ENCODE measurements at places on chromosomes 2 and 18.

- DNase-seq: no peak
Measured at GRCh38 chr2:43013821-43014345, 212.5 kb downstream of the ZFP36L2 start.

DNA sequence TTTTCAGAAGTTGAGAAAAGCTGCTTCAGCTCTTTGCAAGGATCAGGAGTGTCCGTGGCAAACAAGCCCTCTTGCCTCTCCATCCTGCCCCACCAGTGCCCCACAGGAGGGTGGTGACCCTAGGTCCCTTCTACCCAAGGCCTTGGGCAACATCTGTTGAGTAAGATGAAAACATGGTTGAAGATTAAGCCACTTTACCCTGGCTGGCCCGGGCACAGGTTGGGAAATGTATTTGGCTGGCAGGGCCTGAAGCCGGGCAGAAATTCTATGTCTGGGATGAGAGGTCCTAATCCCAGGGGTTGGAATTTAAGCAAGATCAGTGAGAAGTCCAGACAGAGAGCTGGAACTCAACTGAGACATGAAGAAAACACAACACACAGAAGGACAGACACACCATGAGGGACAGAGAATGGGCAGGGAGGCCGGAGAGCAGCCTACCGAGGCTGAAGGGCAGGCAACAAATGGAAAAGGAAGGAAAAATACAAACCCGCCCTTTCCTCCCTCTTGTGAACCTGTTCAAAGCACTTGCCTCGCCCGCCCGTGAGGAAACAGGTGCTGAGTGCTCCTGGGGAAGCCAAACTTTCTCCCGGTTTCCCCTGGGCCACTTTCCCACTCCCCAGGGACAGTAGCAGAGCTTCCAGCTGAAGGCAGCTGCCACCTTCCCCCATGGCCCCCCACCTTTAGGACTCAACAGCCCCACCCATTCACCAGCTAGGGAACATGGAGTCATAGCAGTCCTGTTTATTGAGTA lies 86.1 kb downstream of the TNS1 start:
- no peak for DNase-seq

- no peak for DNase-seq
Measured at GRCh38 chr18:58609536-58609993, 19.3 kb downstream of the ALPK2 start.

- no peak for DNase-seq
Measured at GRCh38 chr18:44765456-44765855, 84.8 kb downstream of the SETBP1 start.

GRCh38 chr2:39138837-39139211 lies 18.0 kb upstream of the SOS1 start:
- no peak for DNase-seq

GRCh38 chr2:198762441-198762840 lies 695.3 kb downstream of the SATB2 start:
- no peak for DNase-seq

DNA sequence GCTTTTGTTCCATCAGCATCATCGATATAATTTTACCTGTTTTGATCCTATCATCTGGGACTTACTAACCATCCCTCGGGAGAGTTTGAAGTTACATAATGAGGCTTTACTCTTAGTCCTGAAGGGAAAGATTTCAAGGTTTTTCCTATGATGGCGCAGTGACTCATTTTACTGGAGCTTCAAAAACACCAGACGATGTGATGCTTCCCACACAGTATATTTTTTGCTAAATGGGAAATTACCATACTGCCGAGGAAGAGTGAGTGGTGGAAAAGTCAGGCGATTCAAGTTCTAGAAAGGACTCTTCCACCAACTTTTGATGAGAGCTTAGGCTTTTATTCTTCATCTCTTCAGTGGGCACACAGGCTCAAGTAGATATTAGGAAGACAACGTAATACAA lies 44.6 kb upstream of the GCG start:
- DNase-seq: no peak

- no peak for DNase-seq
Measured at GRCh38 chr2:165888171-165888570, 65.4 kb downstream of the TTC21B start.

- DNase-seq: no peak
Measured at GRCh38 chr18:63162271-63163014, 157.1 kb downstream of the BCL2 start.

GRCh38 chr2:69151931-69152330 lies 139.0 kb downstream of the ANTXR1 start:
- no peak for DNase-seq

GRCh38 chr18:49020129-49020528 lies 69.4 kb upstream of the SMAD7 start:
- DNase-seq: no peak

GRCh38 chr2:233964581-233964980 lies 47.4 kb downstream of the TRPM8 start:
- DNase-seq: no peak

- DNase-seq: no peak
Measured at GRCh38 chr18:35624146-35624545, 42.6 kb downstream of the GALNT1 start.

DNA sequence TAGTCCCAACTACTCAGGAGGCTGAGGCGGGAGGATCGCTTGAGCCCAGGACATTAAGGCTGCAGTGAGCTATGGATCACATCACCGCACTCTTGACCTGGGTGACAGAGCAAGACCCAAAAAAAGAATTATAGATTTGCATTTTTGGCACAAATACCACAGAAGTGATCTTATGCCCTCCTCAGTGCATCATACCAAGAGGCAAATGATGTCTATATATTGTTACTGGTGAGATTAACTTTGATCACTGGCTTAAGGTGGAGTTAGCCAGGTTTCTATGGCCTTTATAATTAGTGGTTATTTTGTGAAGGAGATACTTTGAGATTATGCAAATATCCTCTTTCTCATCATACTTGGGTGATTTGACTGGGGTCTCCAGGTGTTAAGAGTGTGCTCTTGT lies 22.1 kb upstream of the CATIP start:
- DNase-seq: no peak

GRCh38 chr2:20099780-20100179 lies 48.4 kb upstream of the LAPTM4A start:
- DNase-seq: no peak

DNA sequence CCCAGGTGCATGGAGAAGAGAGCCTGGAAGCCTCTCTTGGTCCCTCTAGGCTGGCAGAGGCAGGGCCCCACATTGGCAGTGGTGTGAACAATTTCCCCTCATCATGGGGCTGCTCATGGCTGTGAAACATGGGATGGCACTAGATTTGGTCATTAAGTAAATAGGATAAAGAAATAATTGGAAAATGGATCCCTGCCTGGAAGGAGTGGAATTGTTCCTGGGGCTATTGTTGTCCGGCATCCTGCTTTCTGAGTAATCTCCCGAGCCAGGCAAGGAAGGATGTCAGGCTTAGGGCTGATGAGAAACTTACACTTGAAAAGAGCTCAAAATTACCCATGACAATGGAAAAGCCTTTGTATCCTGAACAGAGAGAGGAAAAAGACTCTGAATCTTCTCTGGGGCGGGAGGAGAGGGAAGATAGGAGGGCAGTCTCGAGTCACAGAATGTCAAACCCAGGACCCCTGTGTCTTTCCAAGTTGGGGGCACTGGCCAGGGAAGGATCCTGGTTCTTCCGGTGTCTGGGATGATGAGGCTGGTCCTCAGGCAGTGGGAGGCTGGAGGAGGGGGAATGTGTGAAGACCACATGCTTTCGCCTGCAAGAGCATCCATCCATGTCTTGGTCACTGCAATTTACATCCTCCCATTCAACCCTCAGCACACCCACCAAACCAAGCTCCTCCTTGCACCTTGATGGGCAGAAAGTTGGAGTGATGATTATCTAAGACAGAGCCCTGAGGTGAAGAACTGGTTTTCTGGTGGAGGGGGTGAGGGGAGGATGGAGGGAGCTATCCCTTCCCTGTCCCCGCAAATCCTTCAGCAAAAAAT lies 27.1 kb upstream of the STEAP3 start:
- no peak for DNase-seq

DNA sequence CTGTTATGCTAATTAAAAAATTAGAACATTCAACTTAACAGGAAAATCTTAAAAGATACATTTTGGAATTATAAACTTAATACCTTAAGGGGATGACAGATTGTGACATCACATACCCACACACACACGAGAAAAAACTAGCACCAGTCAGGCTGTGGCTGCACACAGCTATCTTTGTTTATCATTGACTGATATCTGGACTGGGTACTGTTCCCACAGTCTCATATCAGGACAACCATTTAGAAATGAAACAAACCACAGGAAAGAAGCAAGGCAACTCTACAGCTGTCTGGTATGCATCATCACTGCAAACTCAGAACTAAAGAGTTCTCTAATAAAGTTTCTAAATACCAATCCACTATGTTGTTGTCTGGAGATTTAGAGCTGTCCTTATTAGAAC lies 210.9 kb upstream of the SMAD7 start:
- DNase-seq: no peak

GRCh38 chr2:178859730-178860129 lies 52.5 kb upstream of the TTN start:
- DNase-seq: no peak

GRCh38 chr2:109256921-109257320 lies 127.9 kb downstream of the SH3RF3 start:
- DNase-seq: no peak

DNA sequence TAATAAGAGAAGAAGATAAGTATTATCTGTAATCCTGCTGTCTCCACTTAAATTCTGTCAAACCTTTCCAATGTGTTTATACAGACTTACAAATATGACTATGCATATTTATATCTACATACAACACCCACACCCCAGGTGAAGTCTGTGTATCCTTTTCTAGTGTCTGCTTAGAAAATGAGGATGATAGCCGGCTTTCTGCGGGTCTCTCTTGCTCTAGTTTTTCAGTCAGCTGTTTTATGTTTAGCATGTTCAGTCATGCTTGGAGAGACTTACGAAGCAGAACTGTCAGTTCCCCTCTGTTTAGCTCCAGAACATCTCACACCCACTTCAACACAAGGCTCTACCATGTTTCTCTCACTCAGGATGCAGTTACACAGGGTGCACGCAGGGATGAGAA lies 137.3 kb upstream of the NFATC1 start:
- DNase-seq: no peak

DNA sequence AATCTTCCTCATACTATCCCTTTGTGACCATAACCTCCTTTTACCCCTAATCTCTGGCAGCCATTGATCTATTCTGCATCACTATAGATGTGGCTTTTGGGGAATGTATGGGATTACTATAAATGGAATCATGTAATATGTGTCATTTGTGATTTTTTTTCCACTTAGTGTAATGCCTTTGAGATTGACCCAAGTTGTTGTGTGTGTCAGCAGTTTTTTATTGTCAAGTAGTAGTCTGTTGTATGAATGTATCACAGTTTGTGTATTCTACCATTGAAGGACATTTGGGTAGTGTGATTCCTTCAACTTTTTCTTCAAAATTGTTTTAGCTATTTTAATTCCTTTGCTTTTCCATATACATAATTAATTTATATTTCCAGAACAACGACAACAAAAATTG lies 18.6 kb downstream of the VRK2 start:
- DNase-seq: no peak

DNA sequence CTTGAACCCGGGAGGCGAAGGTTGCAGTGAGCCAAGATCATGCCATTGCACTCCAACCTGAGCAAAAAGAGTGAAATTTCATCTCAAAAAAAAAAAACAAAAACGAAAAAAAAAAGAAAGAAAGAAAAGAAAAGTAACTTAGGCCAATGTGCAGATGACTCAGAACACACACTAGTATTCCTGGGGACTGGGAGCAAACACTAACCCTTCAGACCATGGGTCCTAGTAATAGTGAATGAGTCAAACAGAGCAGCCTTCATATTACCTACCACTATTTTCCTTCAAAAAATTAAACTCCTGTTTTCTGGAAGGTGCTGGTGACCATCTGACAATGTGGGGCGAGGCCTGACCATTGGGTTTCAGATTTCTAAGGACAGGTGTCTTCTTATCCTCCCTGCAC lies 253.4 kb downstream of the PIEZO2 start:
- DNase-seq: no peak

DNA sequence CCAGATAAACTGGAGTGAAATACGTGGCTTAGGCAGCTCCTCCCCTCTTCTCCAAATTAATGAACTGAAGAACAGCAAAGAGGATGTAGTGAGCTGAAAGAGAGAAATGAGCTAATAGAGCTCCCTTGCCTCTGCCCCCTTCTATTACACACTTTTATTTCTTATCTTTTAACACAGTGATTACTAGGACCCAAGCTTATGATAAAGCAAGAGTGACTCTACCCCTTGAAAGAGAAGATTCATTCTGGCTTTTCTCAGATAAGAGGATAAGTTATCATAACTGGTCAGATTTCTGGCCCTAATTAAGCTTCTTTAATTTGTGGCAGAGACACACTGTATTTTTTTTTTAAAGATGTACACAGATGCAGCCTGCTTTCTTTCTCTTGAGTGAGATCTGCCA lies 102.2 kb downstream of the MSTN start:
- no peak for DNase-seq

- DNase-seq: no peak
Measured at GRCh38 chr2:88669482-88670214, 21.8 kb upstream of the RPIA start.

DNA sequence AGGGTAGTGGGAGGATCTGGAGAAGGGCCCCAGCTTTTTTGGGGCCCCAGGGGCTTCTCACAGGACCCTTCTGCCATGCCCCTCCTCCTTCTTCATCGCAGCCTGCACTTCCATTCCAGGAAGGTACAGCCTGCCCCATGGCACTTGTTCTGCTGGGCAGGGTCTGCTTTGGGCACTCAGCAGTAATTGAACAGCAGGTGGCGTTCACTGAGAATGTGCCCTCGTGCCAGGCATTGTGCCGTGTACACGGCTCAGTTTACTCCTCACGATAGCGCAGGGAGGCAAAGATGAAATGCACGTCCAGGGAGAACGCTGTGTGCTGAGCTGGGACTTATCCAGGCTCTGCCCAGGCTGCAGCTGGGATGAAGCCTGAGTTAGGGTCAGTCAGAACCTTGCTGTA lies 54.8 kb upstream of the ASB18 start:
- DNase-seq: no peak

DNA sequence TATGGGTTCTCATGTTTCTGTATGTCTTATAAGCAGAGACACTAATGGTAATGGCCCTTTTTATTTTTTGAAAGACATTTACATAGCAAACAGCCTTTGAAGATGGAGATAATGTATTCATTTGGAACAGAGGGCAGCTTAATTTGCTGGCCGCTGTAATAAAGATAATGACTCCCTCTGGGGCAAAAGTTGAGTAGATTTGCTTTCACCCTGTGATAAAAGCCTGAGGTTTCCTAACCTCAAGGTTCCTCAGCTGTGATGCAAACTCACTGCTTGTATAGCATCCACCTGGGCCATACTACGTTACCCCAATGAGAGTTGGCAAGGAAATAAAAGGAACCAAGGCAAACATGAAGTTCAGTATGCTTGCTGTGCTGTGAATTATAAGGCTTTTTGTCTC lies 54.8 kb downstream of the TEX51 start:
- DNase-seq: no peak

- no peak for DNase-seq
Measured at GRCh38 chr2:187580462-187581124, 26.4 kb upstream of the TFPI start.

DNA sequence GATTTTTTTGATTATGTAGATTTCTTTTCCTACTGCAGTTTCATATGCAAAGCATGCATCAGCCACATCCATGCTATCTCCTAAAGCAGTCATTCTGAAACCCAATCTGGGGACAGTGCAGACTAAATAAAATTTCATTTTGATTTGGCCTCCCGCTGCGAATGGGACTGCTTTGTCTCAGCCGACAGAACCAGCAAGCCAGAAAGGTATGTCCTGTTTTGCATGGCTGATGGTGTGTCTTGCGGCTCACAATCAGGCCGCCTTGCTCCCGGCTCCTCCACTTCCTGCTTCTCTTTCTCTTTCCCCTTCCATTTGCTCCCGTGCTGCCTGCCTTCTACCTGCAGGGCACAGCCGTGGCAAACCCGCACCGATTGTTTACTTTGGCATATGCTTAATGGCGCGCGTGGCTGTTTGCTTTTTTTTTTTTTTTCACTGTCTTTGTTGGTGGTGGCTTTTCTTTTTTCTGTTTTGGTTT lies 419.6 kb upstream of the POU3F3 start:
- DNase-seq: no peak

All from activated T-cell treated with anti-CD3 and anti-CD28 coated beads for 1 hour (primary cell).